ENCODE measurements at places on chromosomes 3 and 15. TPM values are rescaled to one million over a fixed set of nuclear protein-coding genes. Genes with fewer than 3 reads are reported as not detected.

The HTR3E gene
- total RNA-seq, result not detected

The FOXP1 gene
- 116 TPM for total RNA-seq

The FBXL22 gene
- under 0.01 TPM for total RNA-seq

The AADACL2 gene
- not detected for total RNA-seq

The TMEM212 gene
- not detected for total RNA-seq

The ATP13A5 gene
- not detected for total RNA-seq
